ENCODE measurements at places on chromosomes 2 and 18.

DNA sequence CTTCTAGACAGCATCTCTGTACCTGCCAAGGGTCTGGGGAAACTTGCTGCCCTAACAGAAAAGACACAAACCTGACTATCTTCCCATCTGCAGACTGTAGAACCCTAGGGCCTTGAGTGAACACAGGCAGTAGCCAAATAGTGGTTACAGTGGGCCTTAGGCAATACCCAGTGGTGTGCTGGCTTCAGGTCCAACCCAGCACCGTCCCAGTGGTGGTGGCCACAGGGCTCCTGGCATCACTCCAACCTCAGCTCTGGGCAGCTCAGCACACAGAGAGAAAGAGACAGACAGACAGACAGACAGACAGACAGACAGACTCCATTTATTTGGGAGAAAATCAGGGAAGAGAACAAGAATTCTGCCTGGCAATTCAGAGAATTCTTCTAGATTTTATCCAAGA lies 29.3 kb upstream of the UPP2 start:
- DNase-seq = no peak

- no peak for DNase-seq
Observed at GRCh38 chr2:49035481-49035880, 118.8 kb downstream of the FSHR start.

DNA sequence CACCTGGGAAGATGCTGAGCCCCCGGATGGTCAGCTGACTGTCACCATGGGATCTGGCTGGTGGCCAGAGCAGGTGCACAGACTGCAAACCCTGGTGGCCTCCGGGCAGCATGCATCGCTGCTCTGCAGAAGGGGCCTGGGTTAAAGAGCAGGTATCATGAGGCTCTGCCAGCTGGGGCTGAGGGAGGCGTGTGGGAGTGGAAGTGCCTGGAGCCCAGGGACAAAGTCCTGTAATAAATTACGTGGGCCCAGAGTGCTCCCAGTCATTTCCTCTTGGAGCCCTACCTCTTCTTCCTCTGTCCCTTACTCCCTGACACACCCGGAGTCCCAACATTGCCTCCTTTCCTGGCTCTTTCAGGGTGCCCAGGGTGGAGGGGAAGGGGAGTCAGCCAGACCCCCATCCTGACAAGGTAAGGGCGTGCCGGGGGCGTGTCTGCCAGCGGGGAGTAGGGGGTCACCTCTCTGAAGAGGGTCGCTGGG lies at the start of gene MYO7B:
Gene MYO7B, plus strand, starts transcription at position 262 of the 480 bp plus-strand sequence. CDS start 24,040 bp downstream, outside the sequence.
- DNase-seq = no peak

- DNase-seq = no peak
Observed at GRCh38 chr18:29184654-29185053, 1007.7 kb upstream of the CDH2 start.

DNA sequence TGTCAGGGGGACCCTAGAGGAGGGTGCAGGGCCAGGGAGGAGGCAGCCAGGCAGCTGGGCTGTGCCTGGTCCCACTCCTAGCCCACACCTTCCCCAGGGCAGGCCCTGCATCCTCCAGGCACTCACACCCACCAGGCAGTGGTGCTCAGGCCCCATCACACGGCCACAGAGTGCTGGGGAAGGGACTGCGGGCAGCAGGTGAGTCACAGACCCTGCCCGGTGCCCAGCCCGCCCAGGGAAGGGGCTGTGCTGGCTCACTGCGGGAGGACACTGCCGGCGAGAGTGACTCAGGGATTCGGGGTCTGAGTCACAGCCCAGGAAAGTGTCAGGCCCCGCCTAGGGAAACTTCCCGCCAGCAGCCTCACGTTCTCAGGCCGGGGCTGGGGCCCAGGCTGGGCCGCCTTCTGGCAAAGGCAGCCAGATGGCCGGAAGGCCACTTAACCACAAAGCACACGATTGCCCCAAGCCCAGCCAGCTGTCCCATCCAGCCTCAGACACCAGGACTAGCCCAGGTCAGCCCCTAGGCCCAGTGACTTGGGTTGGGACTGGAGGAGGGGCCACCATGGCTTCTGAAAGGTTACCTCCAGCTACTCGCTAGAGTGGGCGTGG lies 42.2 kb downstream of the BIN1 start:
- DNase-seq = peak; percentile 92

- no peak for DNase-seq
Observed at GRCh38 chr18:50594942-50595341, 35.1 kb downstream of the MAPK4 start.

DNA sequence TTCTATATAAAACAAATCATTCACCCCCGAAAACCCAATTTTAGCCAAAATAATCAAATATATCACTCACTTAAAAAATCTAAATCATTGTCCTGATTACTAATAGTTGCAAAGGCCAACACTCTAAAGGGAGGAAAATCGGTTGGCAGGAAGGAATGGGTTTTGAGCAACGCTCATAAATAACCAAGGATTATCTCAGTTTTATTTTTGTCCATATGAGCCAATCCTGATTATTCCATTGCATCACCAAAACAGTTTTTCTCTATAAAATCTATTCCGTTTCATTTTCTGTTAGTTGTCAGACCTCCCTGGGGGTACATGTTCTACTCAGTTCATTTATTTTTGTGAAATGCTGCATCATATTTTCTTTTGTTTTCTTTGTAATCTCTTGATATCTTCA lies 174.1 kb downstream of the LRATD1 start:
- DNase-seq = no peak

- DNase-seq = no peak
Observed at GRCh38 chr2:240333985-240334384, 101.5 kb upstream of the GPC1 start.

- no peak for DNase-seq
Observed at GRCh38 chr2:236579746-236580315, 10.2 kb downstream of the ACKR3 start.

- no peak for DNase-seq
Observed at GRCh38 chr2:445896-446295, 158.0 kb upstream of the ALKAL2 start.

DNA sequence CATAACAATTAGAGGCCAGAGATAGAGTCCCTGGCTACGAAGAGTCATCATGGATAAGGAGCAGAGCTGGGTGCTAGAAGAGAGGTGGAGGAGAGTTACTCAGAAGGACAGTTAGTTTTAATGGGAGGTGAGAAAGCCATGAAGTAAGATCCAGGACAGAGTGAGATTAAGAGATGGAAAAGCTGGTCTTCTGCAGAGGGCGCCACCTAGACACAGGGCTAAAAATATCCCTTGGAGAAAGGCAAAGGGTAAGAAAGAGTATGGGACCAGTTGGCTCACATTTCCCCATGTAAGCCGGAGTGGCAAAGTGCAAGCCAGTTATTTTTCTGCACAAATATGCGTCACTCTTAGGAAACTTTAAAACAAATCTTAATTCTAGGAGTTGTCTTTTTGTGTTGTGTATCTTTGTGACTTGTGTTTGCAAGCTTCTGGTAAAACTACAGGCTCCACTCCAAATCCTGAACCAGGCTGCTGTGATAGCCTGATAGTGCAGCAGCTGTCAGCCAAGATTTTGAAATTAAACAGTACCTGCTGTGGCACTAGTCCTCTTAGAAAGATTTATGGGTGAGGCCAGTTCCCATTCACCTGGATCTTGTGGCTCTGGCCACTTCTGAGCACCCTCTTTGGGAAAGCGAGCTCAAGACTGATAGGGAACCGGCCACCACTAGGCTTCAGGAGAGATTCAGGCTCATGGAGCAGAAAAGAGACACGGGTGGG lies 204.2 kb downstream of the TPGS2 start:
- DNase-seq = no peak

DNA sequence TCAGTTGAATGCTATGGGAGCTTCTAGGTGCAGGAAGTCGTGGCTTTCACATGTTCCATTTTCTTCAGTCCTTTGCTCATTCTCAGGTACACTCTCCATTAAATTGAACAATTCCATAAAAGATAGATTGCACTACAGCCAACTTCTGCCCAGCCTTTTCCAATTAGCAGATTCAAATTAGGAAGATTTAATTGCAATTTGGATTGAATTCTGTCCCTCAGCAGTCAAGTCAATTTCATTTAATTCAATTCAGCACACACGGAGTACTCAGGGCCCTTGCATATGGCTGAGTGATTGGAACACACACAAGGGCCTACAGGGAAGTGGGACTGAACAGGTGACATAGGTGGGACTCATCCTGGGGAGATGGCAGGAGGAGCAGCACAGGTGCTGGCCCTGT lies 220.4 kb downstream of the LOXHD1 start:
- DNase-seq = no peak

DNA sequence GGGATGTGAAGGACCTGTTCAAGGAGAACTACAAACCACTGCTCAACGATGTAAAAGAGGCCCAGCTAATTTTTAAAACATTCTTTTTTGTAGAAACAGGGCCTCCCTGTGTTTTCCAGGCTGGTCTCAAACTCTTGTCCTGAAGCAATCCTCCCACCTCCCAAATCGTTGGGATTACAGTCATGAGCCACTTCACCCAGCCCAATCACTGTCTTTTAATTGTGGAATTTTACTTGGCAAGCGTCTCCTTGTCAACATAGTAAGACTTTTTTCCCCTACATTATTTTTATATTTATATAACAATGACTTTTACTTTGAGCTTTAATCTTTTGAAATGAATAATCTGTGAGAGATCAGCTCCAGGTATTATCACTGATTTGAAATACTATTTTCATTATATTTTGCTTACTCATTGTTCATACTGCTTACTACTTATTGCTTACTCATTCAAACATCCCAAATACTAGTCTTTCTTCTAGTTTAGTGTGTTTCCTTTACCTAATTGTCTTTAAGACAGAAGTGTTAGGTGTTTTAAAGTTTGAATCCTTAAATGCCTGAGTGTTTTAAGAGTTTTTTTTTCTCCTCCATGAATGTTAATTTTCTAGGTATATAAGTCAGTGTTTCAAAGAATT lies 48.9 kb downstream of the PTPN4 start:
- no peak for DNase-seq

DNA sequence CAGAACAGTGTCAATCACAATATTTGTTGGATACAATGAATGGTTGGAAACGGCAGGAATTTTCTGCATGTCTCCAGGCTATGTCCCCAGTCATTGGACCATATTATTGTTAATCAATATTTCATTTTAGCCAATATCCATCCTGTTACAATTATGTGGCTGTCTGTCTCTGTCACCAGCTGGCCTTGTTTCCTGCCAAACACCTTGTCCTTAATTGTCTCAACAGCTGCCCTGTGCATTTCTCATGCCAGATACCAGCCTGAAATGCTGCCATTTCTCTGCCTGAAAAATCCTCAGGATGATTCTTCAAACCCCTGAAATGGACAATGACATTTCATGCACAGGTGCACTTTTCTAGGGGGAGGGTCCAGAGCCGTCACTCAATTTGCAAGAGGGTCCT lies 170.6 kb downstream of the ALPK2 start:
- no peak for DNase-seq

DNA sequence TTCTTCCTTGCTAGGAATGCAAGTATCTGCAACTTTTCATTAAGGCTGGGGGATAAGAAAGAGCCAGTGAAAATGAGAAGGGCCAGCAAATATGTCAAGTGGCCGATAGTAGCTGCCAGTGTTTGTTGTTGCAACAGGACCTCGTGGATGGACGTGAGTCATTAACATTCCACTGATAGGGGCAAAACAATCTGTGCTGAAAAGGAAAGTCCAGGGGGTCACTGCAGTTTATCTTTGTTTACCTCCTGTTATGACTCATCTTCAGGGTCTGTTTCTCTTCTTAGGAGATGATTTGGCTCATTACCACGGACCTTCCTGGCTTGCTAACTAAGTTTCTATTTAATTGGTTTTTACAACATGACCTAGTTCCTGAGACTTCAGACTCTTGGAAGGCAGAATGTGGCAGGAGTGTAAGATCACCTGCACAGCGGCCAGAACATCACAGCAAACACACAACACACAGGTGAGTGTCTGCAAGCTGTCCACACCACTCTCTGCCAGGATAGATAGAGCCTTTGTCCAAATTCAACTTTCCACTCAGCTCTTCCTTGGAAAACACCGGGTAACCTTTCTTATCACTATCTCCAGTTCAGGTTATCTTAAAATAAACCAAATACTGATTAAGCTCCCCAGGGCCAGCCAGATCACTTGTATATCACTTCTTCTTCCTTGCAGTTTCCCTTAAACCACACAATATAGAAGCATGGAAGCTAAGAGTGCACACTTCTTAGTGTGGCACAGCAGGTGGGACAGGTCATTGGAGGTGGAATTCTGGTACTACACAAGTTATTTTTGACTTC lies 157.5 kb upstream of the LMAN1 start:
- peak; percentile 30 for DNase-seq

DNA sequence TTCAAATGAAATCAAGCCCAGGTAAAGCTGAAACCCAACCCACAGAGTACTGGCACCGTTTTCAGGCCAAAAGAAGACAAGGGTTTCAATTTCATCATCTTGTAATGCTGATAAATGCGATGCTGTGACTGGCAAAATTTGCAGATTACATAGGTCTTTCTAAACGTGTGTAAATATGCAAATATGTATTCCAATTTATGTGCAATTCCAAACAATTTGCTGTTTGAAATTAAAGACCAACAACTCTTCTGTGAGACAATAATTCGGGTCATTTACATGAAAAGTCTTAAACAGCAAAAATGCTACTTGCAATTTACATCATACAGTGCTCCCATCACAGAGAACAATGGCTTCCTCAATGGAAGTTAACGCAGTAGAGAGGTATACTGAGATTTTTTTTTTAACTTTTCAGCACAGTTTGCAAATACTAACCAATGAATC lies 2.8 kb upstream of the ZNF532 start:
- no peak for DNase-seq

- DNase-seq = no peak
Observed at GRCh38 chr2:70261501-70261900, 3.6 kb downstream of the PCYOX1 start.

GRCh38 chr2:184780944-184781343 lies 182.6 kb downstream of the ZNF804A start:
- DNase-seq = no peak

DNA sequence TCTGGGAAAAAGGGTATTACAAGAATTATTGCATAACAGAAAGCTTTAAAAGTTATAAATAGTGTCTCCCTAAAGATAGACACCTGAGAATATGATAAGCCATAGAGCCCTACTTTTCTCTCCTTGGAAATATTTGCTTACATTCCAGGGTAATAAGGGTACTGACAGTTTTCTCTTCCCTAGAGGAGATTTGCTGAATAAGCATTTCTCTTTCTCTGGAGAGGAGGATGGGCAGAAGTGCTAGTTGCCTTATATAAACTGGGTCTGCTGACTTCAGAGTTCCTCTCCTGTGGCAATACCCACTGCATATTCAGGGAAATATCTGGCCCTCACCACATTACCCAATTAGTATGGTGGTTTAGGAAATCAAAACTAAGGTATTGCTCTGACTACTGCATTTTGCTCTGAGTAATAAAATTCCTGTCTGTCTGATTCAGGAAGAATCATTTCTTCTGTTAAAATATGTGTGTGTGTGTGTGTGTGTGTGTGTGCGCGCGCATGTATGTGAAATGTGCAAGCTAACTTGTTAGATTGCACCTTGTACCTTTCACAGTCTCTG lies 1391.3 kb downstream of the DSC3 start:
- DNase-seq = peak; percentile 28

GRCh38 chr2:166539340-166540162 lies 45.5 kb upstream of the SCN7A start:
- DNase-seq = peak; percentile 22

All from skeletal muscle cell (primary cell).